ENCODE measurements at places on chromosomes 12 and 14. TPM values are rescaled to one million over a fixed set of nuclear protein-coding genes. Genes with fewer than 3 reads are reported as not detected.

The TMEM179 gene
- total RNA-seq: 5.0 TPM

- H3K27me3 ChIP-seq: no peaks in the 10 kb centered on the region
- H3K27ac ChIP-seq: no peak overlapping the region
- no peak for DNase-seq
- H3K4me3 ChIP-seq: no peak overlapping the region
- no peaks in the 10 kb centered on the region for H3K36me3 ChIP-seq
- no peaks in the 10 kb centered on the region for H3K4me1 ChIP-seq
Observed at GRCh38 chr14:83289390-83289789, 1755.7 kb upstream of the SEL1L start.

DNA sequence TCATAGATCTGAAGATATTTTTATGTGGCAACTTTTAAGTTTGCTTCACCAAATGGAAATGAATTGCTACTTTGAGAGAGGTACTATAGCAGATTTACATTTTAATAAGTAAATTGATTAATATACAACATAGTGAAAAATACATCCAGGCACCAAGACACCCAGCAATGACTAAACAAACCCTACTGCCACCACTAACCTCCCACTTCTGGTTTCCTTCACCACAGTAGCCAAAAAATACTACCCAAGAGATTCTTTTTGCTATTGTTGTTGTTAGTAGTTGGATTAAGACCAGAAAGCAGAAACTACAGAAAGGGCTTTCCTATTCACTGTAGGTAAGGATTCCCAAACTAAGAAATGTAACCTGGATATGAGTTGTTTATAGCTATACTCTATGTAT lies 54.1 kb downstream of the COCH start:
- DNase-seq: no peak
- no peaks in the 10 kb centered on the region for H3K36me3 ChIP-seq
- no peak overlapping the region for H3K4me3 ChIP-seq
- H3K27me3 ChIP-seq: no peaks in the 10 kb centered on the region
- peaks cover 9% of the 10 kb centered on the region for H3K4me1 ChIP-seq

The CCDC177 gene
- total RNA-seq: 1.7 TPM

The CCDC184 gene
- total RNA-seq: 3.7 TPM

The ZCCHC8 gene
- total RNA-seq: 21.7 TPM

GRCh38 chr12:9647825-9648700 lies 21.4 kb upstream of the CLEC2D start:
- no peaks in the 10 kb centered on the region for H3K27me3 ChIP-seq
- peak; percentile 89 for DNase-seq
- H3K4me3 ChIP-seq: peak overlapping the region; percentile 81
- H3K4me1 ChIP-seq: peaks cover 42% of the 10 kb centered on the region
- H3K27ac ChIP-seq: peak overlapping the region; percentile 94
- no peaks in the 10 kb centered on the region for H3K36me3 ChIP-seq

DNA sequence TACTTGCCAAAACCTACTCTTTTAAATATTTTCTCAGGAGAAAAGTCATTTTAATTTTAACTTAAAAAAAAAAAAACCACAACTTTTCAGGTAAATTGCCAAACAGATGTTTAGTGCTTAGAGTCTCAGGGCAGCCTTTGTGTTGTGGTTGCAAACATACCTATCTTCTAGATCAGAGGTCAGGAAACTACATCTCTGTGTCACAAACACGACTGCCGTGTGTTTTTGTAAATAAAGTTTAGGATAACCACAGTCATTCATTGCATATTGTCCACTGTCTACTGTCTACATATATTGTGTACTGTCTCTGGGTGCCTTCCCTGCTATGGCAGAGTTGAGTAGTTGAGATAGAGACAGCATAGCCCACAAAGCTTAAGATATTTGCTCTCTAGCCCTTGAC lies 48.9 kb downstream of the DYRK2 start:
- H3K4me1 ChIP-seq: no peaks in the 10 kb centered on the region
- H3K27me3 ChIP-seq: no peaks in the 10 kb centered on the region
- H3K4me3 ChIP-seq: no peak overlapping the region
- no peak overlapping the region for H3K27ac ChIP-seq
- H3K36me3 ChIP-seq: no peaks in the 10 kb centered on the region

- DNase-seq: no peak
- no peaks in the 10 kb centered on the region for H3K27me3 ChIP-seq
- H3K27ac ChIP-seq: no peak overlapping the region
- peaks cover 30% of the 10 kb centered on the region for H3K4me1 ChIP-seq
- no peaks in the 10 kb centered on the region for H3K36me3 ChIP-seq
Observed at GRCh38 chr14:68686724-68687123, 106.1 kb downstream of the ZFP36L1 start.

- no peak overlapping the region for H3K27ac ChIP-seq
- H3K4me1 ChIP-seq: no peaks in the 10 kb centered on the region
- no peak overlapping the region for H3K4me3 ChIP-seq
- no peaks in the 10 kb centered on the region for H3K27me3 ChIP-seq
Observed at GRCh38 chr14:92759300-92759678, 10.9 kb upstream of the LGMN start.

GRCh38 chr12:84585776-84586395 lies 326.7 kb downstream of the SLC6A15 start:
- no peak overlapping the region for H3K4me3 ChIP-seq
- H3K27me3 ChIP-seq: no peaks in the 10 kb centered on the region
- DNase-seq: no peak
- H3K27ac ChIP-seq: no peak overlapping the region

The GTF2A1 gene
- total RNA-seq: 50.6 TPM

The PPM1H gene
- total RNA-seq: 41.3 TPM

The MBD6 gene
- total RNA-seq: 12.5 TPM

The HSPB8 gene
- total RNA-seq: 4.7 TPM

The TOMM20L gene
- total RNA-seq: not detected

DNA sequence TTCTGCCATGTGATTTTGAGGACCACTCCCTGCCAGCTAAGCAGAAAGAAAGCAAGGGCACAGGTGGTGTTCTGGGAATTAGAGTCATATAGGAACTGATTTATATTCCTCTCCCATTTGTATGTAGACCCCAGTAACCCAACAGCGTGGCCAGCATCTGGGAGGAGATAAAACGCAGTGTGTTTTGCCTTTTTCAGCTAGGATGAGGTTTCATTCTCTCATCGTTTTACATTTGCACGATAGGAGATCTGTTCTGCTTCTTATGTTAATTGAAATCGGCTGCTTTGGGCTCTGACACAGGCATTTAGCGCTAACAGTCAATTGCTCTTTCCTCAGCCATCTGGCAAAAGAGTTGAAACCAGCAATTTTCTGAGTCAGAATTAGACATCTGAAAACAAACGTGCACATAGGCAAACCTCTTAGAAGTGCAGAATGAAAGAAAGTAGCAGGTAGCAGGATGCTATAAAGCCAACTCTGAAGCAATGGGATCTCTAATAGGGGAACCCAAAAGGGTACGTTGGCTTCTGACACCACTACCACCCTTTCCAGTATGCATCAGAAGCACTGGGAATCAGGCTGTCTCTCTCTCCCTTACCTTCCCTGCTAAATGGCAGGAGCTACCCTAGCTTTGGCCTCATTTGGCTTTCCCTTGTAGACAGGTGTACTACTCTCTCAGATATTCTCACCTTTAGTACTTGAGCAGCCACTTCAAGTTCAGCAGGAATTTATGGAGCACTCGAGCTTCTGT lies 219.1 kb downstream of the PHLDA1 start:
- H3K36me3 ChIP-seq: no peaks in the 10 kb centered on the region
- peak; percentile 67 for DNase-seq

The HCAR2 gene
- total RNA-seq: not detected

The TCL1B gene
- total RNA-seq: 5.5 TPM

The TUNAR gene
- total RNA-seq: 54.1 TPM

- no peak overlapping the region for H3K4me3 ChIP-seq
- H3K27ac ChIP-seq: no peak overlapping the region
- H3K36me3 ChIP-seq: no peaks in the 10 kb centered on the region
- H3K27me3 ChIP-seq: no peaks in the 10 kb centered on the region
Observed at GRCh38 chr12:105455261-105455660, 124.8 kb downstream of the C12orf75 start.

- H3K36me3 ChIP-seq: no peaks in the 10 kb centered on the region
- DNase-seq: peak; percentile 76
- H3K27ac ChIP-seq: no peak overlapping the region
- no peaks in the 10 kb centered on the region for H3K27me3 ChIP-seq
Observed at GRCh38 chr14:59126714-59127436, 61.6 kb upstream of the DAAM1 start.

- no peak for DNase-seq
- H3K4me3 ChIP-seq: no peak overlapping the region
- H3K4me1 ChIP-seq: peaks cover 35% of the 10 kb centered on the region
- H3K36me3 ChIP-seq: no peaks in the 10 kb centered on the region
- no peaks in the 10 kb centered on the region for H3K27me3 ChIP-seq
Observed at GRCh38 chr12:44377443-44378187, 498.5 kb downstream of the NELL2 start.

The TAS2R46 gene
- total RNA-seq: 5.0 TPM

The ZDHHC22 gene
- 29.3 TPM for total RNA-seq

The BMAL2 gene
- total RNA-seq: 15.9 TPM

The SNRPF gene
- total RNA-seq: 35.4 TPM

- H3K4me1 ChIP-seq: no peaks in the 10 kb centered on the region
- DNase-seq: no peak
- H3K4me3 ChIP-seq: no peak overlapping the region
- H3K36me3 ChIP-seq: no peaks in the 10 kb centered on the region
- H3K27me3 ChIP-seq: no peaks in the 10 kb centered on the region
- no peak overlapping the region for H3K27ac ChIP-seq
Observed at GRCh38 chr12:113278633-113279032, 56.3 kb downstream of the SLC8B1 start.

The PRPF39 gene
- total RNA-seq: 23.9 TPM

- no peaks in the 10 kb centered on the region for H3K27me3 ChIP-seq
- no peak for DNase-seq
- H3K27ac ChIP-seq: no peak overlapping the region
- H3K4me1 ChIP-seq: peaks cover 7% of the 10 kb centered on the region
- no peaks in the 10 kb centered on the region for H3K36me3 ChIP-seq
- no peak overlapping the region for H3K4me3 ChIP-seq
Observed at GRCh38 chr12:29891792-29892191, 108.0 kb upstream of the TMTC1 start.

DNA sequence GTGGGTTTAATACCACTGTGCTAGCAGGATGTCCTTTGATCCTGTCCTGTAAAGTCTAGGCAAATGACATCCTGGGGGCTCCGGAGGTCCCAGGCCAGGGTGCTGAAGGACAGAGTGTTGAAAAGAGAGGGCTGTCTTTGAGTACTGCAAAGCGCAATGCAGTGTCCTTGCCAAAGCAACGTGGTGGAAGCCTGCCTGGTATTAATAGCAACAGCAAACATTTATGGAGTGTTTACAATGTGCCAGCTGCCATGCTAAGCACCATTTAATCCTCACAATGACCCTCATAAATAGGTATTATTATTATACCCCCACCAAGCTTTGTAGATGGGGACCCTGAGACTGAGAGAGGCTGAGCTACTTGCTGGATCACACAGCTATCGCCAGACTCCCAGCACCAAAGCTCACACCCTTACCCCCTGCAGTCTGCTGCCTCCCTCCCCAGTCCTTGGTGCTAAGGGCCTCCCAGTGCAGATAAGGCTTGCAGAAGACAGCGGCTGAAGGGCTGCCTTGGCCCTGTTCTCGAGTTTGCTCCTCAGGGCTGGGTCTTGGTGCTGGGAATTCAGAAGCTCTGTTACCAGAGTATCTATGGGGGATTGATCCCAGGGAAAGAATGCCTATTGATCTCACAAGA lies 427.7 kb downstream of the FUT8 start:
- no peak overlapping the region for H3K27ac ChIP-seq
- no peaks in the 10 kb centered on the region for H3K27me3 ChIP-seq
- H3K4me1 ChIP-seq: peaks cover 2% of the 10 kb centered on the region
- H3K36me3 ChIP-seq: no peaks in the 10 kb centered on the region
- no peak overlapping the region for H3K4me3 ChIP-seq
- DNase-seq: no peak

- no peak for DNase-seq
- H3K36me3 ChIP-seq: 0 out of 2 replicates have a peak, but pooled peaks cover 3% of the 10 kb centered on the region
- H3K4me1 ChIP-seq: no peaks in the 10 kb centered on the region
- no peak overlapping the region for H3K27ac ChIP-seq
- no peak overlapping the region for H3K4me3 ChIP-seq
- H3K27me3 ChIP-seq: no peaks in the 10 kb centered on the region
Observed at GRCh38 chr12:1262011-1262410, 271.0 kb downstream of the ERC1 start.

The KRT82 gene
- total RNA-seq: not detected

GRCh38 chr12:29545102-29545467 lies 47.6 kb upstream of the OVCH1 start:
- no peaks in the 10 kb centered on the region for H3K27me3 ChIP-seq
- H3K36me3 ChIP-seq: no peaks in the 10 kb centered on the region
- DNase-seq: no peak
- peak overlapping the region; percentile 63 for H3K27ac ChIP-seq

- H3K27ac ChIP-seq: no peak overlapping the region
- DNase-seq: no peak
- no peaks in the 10 kb centered on the region for H3K27me3 ChIP-seq
- peaks cover 9% of the 10 kb centered on the region for H3K4me1 ChIP-seq
- H3K36me3 ChIP-seq: no peaks in the 10 kb centered on the region
Observed at GRCh38 chr14:50795909-50796308, 35.1 kb downstream of the NIN start.

DNA sequence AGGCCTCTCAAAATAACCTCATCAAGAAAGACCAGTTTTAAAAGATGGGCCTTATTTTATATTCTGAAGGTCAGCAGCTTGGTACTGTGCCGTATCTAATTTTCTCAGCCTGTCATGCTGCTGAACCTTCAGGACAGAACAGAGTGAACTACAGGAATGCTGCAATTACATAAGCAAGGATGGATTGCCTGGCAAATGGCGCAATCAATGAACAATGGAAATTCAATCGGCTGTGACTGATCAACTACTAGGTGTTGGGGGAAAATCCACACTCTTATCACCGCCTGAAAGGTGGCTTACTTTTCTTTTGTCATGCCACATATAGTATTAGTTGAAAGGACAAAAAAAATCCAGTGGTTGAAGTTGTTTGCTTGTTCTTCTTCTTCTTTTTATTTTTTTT lies 8.5 kb downstream of the ACSS3 start:
- peaks cover 67% of the 10 kb centered on the region for H3K4me1 ChIP-seq
- H3K36me3 ChIP-seq: no peaks in the 10 kb centered on the region
- H3K4me3 ChIP-seq: no peak overlapping the region
- H3K27me3 ChIP-seq: no peaks in the 10 kb centered on the region

The RBP5 gene
- total RNA-seq: 3.0 TPM

The RNASE1 gene
- total RNA-seq: 0.56 TPM
